ENCODE measurements at places on chromosomes 4 and X.

DNA sequence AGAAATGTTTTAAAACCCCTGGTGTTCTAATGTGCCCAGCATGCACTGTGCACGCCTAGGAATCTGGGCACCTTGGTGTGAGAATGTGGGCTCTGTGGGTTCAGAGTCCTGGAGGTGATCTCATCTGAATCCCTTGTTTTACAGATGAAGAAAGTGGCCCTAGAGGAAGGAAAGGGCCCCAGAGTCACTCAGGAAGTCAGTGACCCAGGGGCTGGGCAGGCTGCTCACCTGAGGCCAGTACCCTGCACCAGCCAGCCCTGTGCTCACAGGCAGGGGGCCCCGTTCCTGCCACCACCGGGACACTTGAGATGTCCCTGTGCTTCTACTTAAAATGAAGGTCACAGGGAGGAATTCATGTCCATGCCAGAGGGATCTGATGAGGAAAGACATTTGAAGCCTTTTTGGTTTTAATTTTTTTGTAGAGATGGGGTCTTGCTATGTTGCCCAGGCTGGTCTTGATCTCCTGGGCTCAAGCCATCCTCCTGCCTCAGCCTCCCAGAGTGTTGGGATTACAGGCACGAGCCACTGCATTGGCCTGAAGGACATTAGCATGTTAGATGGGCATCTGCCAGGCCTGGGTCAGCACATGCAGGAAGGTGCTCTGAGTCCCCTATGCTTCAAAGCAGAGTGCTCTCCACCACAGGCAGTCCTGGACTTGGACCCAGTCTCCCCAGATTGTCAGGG, 7.4 kb upstream of the S100P start:
- no peak for DNase-seq

DNA sequence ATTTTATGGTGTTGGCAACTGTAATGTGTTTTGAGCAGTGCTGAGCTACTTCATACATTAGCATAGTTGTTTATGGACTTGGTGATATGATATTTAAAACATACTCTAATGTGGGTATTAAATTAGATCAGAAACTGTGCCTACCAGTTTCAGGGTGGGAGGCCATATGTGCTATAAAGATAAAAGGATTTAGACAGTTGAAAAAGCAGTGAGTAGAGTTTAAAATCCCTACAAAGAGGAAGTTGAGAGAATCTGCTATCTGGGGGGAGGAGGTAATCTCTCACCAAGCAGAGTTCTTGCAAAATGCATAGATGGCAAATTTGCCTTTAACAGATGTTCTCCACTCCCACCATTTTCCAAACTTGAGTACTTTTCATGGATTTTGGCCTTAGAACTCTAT, 154.5 kb downstream of the SPOCK3 start:
- DNase-seq = no peak

DNA sequence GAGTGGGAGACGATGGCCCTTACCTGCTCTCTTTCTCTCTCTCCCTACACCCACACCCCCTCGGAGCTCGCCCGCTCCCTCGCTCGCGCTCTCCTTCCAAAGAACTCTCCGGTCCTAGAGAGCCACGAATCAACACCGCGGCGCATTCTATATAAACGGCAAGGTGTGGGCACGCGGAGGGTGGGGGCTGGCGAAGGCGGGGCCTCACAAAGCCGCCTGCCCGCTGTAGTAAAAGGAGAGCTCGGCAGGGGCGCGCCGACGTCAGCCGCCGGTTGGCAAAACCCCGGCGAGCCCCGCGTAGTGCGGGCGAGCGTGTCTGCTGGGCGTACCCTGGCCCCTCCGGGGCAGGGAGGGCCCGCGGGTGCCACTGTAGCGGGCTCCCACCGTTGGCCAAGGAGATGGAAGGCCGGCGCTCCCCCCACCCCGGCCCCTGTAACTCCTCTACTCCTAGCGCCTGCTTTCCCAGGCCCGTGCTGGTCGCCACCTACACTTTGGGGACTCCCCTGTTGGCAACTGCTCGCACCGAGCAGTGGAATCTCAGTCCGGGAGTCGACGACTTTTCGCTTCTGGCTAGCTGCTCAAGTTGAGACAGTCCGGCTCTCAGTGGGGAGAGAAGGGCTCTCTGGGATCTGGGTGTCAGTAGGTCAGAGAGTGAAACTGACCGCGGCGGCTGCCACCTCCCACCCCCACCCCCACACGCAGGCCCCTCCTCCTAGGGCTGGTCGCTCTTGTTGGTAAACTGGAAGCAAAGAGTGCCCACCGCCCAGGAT, 325.5 kb upstream of the F9 start:
- no peak for DNase-seq

DNA sequence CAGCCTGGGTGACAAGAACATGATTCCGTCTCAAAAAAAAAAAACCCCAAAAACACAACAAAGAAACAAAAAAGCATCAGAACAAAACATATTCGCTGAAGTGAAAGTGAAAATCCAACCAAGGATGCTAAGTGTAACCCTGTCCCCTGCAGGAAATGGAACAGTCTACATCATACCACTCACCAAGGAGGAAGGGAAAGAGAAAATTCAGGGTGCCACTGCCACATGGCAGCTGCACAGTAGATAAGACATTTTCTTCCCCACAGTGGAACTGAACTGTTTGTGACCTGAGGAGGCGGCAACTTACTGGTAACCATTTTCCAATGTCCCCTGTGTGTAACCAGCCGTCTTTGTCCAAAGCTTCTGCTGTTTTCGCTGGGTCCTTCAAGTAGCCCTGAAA, 28.2 kb upstream of the CENPU start:
- DNase-seq = peak; percentile 26

- peak; percentile 35 for DNase-seq
Observed at GRCh38 chr4:123430031-123430430, 33.4 kb downstream of the SPRY1 start.

DNA sequence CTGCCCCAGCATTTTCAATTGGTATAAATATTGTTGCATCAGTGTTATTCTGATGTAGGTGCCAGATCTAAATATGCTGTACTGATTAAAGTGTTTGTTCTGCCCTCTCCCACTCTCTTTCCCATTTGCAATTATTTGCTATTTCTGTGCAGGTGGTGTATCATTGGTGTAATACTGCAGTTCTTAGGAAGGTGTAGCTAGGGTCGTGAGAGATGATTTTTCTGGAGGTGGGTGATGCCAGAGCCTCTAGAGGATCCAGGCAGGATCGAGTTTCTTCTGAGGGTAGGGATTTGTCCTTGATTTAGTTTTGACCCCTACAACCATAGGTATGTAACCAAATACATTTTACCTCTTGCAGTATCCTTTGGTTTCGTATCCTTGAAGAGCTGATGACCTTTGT, 1.9 kb downstream of the SMAD1 start:
- DNase-seq = no peak

DNA sequence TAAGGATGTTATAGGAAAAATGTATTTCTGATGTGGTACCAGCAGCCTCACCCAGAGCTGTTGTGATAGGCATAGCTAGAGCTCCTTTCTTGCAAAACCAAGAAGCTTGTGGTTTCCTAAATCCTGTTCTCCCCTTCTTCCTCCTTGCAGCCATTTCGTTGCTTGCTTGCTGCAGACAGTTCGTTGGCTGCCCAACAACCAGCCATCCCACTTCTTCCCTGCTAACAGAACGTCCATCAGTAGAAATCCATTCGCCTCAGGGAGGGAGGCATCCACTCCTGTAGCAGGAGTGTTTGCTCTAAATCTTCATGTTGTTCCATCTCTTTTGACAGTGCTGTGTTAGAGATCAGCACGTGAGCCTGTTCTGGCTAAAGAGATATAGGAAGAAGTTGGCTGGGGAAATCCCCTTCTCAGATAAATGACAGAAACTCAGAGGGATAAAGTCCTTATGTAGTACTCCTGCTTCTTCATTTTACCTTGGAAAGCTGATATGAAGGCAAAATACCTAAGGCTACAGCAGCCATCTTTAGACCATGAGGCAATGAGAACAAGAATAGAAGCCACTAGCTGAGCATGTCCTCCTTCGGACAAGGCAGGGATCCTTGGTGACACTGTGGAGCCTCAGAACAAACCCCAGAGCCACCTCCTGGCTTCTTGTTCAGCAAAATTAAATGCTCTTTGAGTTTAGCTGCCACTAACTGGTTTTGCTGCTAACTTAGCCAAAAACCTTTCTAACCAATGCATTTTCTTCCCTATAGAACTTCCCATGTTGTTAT, 68.4 kb upstream of the RELL1 start:
- no peak for DNase-seq

GRCh38 chr4:48109413-48110263, 24.4 kb downstream of the TXK start:
- no peak for DNase-seq

GRCh38 chr4:38452542-38452941, 211.5 kb upstream of the KLF3 start:
- no peak for DNase-seq

DNA sequence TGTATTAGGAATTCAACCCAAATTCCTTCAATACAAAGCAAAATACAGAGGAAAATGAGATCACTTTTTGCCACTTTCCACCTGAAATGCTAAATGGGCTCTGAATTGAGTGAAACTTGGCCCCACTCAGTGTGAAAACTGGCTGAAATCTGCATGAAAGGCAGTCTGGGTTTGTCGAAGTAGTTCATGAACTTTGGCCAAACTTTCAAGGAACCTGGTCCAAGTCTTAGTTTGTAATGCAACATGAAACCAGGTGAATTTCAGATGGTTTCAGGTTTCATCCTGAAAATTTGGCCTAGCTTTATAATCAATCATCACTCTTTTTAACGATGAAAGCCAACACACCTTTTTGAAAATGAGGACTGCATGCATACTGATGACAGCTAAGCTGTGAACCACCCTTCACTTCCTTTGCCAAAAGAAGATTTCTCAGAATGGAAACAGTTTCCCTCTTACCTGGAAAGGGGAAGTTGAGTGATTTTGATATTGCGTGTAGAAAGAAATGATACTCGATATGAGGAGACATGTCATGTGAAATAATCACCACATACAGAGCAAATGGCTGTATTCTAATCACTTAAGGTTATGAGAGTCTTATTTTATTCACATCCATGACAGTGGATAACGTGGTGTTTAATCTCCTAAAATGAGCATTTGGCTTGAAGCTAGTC, 209.9 kb upstream of the ETNPPL start:
- DNase-seq = no peak

GRCh38 chr4:168383510-168383909, 65.0 kb upstream of the DDX60 start:
- DNase-seq = no peak

- no peak for DNase-seq
Observed at GRCh38 chr4:129804461-129804981, 708.6 kb downstream of the C4orf33 start.

DNA sequence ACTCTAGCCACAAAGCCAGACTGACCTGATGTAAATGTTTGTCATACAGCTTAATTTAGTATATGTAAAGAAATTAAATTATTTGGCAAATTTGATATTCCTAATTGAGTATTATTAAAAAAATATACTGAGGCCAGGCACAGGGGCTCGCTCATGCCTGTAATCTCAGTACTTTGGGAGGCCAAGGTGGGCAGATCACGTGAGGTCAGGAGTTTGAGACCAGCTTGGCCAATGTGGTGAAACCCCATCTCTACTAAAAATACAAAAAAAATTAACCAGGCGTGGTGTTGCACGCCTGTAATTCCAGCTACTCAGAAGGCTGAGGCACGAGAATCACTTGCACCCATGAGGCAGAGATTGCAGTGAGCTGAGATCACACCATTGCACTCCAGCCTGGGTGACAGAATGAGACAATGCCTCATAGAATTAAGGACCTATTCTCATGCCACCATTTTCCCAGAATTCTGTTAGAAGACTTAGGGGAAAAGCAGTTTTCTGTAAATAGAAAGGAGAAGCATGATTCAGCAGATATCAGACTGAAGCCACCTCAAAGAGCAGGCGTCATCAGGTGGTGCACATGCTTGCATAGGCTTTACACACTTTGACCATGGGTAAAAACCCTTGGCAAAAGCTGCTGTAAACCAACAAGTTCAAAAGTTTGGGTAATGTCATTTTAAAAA, 6.1 kb downstream of the UBQLN2 start:
- no peak for DNase-seq
